ENCODE measurements at places on chromosomes 6 and 20.

DNA sequence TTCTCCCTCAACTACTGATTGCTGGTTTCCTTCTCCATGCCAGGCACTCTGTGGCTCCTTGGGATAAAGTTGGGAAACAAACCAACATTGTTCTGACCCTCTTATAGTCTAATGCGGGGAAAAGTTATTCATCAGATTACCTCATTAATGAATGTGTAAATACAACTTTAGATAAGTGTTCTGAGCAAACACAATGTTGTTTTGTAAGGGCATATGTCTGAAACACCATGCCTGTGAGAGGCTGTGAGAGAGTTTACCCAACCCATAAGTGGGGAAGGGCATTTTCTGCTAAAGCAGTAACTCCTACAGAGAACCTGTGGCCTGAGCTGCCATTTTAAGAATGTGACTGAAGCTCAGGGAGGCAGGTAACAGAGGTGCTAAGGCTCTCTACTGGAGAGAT is 283.5 kb downstream of the KHDC1L start:
- DNase-seq: no peak

DNA sequence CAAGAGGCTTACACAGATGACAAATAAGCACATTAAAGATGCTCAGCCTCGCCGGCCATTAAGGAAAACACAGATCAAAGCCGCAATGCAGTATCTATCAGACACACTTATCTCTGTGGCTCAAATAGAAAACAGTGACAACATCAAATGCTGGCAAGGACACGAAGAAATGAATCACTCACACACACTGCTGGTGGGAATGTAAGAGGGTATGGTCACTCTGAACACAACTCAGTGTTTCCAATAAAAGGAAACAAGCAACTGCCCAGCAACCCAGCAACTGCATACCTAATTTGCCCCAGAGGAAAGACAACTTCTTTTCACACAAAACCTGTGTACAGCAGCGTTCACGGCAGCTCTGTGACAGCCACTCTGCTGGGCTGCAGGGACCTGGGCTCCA is 155.8 kb downstream of the WDR27 start:
- DNase-seq: no peak

- no peak for DNase-seq
Observed at GRCh38 chr20:59247731-59248684, 52.4 kb upstream of the EDN3 start.

- no peak for DNase-seq
Observed at GRCh38 chr6:113643407-113643770, 213.8 kb upstream of the MARCKS start.

DNA sequence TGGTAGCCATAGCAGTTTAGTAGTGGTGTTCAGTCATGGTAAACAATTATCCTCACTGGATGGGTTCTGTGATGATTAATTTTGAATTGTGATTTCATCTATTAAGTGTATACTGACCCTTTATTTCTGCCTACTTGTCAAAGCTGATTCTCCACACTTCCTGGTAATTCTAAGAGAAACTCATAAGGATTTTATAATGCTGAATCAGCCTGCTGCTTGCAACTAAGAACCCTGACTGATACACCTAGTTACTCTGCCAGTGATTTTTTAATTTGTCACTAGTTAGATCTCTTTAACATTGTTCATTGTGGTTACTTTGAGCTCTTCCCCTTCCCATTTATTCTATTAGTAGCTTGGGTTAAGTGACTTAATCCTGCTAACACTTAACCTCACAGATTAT is 8.6 kb downstream of the CDC40 start:
- no peak for DNase-seq

DNA sequence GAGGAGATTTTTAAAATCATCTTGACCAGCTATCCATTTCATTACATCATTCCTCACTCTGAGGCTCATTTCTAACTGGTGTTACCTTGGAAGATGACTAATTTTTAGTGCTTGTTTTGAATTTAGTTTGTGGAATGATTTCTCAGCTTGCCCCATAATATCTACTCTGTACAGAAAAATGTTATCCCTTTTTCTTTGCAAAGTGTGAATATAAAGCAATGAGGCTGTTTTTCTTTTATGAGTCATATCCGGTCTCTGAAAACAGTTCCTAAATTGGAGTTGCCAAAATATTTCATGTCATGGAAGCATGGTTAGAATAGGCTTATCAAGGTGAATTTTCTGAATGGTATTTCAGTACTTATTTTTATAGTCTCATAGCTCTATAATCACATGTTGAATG is 43.8 kb downstream of the FUT9 start:
- no peak for DNase-seq

DNA sequence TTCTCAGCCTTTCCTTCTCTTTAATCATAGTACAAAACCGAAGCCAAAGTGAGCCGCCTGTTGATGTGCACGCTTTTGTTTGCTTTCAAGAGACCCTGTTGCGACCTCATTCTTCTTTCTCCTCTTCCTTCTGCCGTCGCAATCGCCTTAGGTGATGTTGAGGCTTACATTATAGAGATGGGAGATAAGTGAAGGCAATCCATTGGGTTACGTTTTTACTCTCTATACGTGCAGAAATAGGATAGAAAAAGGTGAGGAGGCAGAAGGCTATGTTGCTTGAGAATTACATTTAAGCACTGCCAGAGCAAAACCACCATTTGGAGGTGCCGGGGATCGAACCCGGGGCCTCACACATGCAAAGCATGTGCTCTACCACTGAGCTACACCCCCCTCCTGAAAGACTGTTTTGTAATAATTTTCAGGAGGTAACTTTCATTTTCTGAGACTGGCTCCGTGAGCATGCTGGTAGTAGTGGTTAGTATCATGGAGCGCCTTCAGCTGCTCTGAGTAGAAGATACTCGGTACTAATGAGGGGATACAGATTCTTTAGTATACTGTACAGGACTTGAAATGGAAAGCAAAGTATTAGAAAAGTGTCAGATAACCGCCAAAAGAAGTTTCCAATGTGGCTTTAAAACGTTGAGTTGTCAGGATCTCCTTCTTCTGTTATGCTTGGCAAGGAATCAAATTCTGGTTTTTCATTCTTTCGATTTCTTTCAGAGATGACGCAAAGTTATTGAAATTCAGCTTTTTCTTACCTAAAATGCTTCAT is 165.6 kb downstream of the TRIM27 start:
- peak; percentile 65 for DNase-seq

GRCh38 chr6:11380969-11381744 is 148.7 kb upstream of the NEDD9 start:
- DNase-seq: no peak

- no peak for DNase-seq
Observed at GRCh38 chr6:151110576-151110905, 129.2 kb upstream of the AKAP12 start.

DNA sequence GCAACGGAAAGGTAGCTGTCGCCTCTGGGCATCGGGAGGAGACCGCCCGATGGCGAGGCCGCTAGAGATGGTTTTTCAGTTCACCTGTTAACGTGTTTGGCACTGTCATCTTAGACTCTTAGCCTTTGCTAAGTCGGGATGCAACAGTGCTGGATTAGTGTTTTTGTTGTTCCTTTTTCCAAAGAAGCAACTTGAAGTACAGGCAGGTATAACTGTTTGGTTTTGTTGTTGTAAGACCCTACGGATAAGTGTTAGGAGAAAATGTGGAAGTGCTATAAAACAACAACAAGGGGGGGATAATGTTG is 723 bp downstream of the MANEA start:
- DNase-seq: peak; percentile 23

DNA sequence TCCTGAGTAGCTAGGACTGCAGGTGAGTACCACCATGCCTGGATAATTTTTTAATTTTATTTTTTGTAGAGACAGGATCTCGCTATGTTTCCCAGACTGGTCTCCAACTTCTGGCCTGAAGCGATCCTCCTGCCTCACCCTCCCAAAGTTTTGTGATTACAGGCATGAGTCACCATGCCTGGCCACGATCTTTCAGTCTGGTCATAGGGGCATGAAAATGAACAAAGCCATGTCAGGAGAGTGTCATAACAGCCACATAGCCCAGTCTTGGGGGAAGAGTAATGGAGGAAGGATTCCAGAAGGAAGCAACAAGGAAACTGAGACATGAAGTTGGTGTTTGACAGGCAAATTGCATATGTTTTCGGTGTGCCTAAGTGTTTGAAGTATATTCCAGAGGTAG is 17.0 kb upstream of the SNX3 start:
- DNase-seq: no peak

GRCh38 chr6:111087871-111088667 is 766 bp downstream of the SLC16A10 start:
- peak; percentile 27 for DNase-seq

- DNase-seq: no peak
Observed at GRCh38 chr6:151058021-151058733, 181.6 kb upstream of the AKAP12 start.

DNA sequence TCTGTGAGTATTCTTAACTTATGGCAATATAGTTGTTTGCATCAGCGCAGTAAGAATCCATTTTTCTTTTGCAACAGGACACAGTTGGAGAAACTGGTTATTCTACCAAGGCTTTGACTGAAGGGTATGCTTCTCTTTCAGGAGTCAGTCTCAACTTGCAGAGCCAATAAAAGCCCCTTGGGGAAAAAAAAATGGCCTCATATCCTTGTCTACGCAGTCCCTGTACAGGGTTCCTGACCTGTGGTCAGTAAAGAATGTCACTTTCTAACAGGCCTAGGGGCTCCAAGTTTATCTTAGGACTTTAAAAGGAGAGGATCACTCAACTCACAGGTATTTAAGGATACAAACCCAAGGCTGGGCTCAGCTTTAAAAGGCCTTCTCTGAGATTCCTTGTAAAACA is 6.9 kb upstream of the RNGTT start:
- no peak for DNase-seq

DNA sequence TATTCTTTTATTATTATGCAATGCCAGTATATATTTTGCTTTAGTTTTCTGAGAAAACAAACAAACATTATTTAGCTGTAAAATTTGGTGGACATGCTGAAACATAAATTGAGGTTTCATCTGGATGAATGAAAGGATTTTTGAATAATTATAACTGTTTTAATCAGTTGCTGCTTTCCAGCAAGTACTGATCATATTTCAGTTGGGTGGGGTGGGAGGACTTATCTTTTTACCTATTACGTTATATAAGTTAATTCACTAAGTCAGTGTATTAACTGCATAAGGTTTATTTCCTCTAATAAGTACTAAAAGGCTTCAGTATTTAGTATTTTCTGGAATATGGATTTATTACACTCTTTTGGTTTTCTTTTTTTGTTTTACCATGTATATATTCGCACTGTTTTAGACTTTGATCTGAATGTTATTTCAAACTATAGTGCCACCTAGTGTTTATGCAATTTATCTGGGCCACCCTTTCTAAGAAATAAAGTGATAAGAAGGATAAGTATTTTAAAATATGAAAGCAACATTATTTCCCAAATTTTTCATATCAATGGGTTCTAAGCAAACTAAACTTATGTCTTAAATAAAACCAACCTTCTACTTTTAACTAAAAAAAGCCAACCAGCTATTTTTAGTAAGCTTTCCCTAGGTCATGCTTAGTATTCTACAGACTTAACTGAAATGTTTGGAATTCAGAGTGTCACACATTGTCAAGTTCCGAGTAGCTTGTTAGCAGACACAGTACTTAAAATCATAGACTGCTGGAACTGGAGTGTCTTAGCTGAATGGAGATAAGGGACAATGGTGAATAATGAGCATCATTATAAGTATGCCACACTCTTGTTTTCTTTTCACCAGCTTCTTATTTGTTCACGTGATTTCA is 105.4 kb upstream of the MCHR2 start:
- peak; percentile 52 for DNase-seq

DNA sequence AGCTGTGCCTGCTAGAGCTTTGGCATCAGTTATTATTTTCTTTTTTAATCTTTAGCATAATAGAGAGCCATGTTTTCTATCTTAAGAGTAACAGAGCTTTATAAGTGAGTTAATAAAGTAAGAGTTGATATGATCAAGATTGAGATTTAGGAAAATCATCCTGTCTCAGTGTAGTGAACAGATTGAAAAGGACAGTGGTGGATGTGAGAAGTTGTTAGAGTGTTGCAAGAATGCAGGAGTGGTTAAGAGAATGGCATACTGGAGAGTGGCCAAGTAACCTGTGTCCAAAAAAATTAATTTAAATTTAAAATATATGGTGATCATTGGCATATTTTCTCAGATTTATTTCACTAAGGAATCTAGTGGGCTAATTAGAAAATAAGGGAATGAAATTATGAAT is 629.3 kb downstream of the GRIK2 start:
- DNase-seq: no peak

DNA sequence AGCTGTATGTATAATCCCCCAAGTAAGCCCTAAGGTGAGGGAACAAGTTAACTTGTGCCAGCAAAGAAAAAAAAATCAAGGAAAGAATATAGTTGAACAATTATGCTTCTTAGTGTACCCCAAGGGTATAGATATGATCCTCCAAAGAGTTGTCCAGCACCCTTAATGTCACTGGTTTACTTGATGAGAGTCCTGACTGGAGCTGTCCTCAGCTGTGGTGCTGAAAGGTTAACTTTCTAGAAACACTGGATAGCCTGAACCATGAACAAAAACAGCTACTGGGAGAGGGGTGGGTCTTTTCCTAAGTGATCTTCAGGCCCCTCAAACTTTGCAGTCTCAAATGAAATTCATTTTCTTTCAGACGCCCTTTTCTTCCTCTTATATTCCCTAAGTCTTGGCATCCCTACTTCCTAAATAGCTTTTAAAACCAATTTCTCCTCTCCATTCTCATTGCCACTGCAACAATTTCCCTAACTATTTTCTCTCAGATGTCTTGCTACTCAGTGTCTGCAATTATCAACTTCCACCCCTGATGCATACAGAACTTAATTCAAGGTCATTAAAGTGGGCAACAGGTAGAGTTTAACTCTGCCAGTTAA is 83.5 kb upstream of the PROKR2 start:
- peak; percentile 19 for DNase-seq

DNA sequence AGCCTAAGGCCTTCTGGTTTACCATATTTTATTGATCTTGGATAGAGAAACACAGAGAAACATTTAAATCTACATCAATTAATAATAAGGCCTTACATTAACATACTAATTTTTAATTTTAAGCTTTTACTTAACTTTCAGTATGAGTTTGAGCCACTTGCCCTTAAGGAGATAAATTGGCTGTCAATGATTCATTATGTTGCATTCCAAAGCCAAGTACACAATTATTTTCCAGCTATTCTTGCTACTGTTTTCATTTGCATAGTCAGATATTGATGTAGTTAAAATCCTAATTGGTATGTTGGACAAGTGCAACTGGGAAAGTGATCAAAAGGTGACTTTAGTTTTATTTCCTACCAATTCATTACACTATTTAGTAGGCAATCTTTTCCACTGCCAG is 58.2 kb downstream of the MOCS1 start:
- no peak for DNase-seq
